ENCODE measurements at places on chromosomes 5 and 9. TPM values are rescaled to one million over a fixed set of nuclear protein-coding genes. Genes with fewer than 3 reads are reported as not detected.

- peaks cover 7% of the 10 kb centered on the region for H3K4me1 ChIP-seq
- no peak overlapping the region for H3K4me3 ChIP-seq
- no peak for DNase-seq
- H3K36me3 ChIP-seq: no peaks in the 10 kb centered on the region
These were observed 71.4 kb downstream of the TLR4 start for GRCh38 chr9:117775591-117775990.

DNA sequence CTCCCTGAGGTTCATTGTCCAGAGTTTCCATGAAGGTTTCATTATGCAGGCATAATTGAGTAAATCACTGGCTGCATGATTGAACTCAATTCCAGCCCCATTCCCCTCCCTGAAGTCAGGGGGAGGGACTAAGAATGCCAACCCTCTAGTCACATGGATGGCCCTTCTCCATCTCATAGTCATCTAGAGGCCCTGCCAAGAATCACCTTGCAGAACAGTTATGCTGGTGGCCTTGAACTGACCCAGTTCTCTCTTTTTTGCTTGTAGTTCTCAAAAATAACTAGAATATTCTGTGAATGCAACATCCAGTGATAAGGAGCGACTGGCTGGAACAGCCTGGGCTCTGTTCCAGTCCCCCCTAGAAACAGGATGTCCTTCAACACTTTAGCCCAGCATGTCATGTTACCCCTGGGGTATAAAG lies 31.7 kb downstream of the SLC35A4 start:
- H3K36me3 ChIP-seq: no peaks in the 10 kb centered on the region
- DNase-seq: no peak
- H3K27me3 ChIP-seq: peaks cover 9% of the 10 kb centered on the region
- no peak overlapping the region for H3K4me3 ChIP-seq

Gene CATSPER3
- total RNA-seq: 0.39 TPM

Gene CD180
- not detected for total RNA-seq

DNA sequence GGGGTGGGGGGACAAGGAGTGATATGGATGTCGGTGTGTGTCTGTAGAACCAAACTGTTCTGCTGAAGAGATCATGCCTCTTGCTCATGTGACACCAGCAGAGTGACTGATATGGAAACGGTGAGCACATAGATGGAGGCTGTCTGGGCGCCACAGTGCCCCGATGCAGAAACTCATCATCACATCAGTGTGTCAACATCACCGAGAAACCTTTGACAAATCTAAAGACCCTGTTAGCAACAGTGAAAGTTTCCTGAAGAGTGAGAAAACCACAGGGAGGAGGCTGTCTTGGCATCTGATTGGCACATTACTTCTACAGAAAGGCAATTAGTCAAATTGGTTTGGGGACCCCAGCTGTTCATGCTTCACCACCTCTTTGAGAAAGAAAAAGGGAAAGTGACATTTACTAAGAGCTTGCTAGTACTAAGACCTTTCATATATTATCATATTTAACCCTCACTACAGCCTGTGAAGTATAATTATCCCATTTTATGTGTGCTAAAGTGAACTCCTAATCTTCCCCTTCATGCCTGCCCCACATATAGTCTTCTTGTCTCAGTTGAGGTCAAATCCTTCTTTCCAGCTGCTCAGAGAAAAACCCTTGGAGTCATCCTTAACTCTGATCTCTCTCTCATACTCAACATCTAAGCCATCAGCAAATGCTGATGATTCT lies 25.6 kb downstream of the CSF2 start:
- H3K36me3 ChIP-seq: no peaks in the 10 kb centered on the region
- H3K4me3 ChIP-seq: no peak overlapping the region
- H3K27me3 ChIP-seq: no peaks in the 10 kb centered on the region
- H3K27ac ChIP-seq: no peak overlapping the region

Gene SPINK13
- total RNA-seq: not detected

GRCh38 chr5:1483856-1484729 lies 38.9 kb upstream of the SLC6A3 start:
- H3K4me3 ChIP-seq: no peak overlapping the region
- H3K27ac ChIP-seq: no peak overlapping the region
- H3K27me3 ChIP-seq: no peaks in the 10 kb centered on the region
- no peak for DNase-seq
- no peaks in the 10 kb centered on the region for H3K4me1 ChIP-seq

DNA sequence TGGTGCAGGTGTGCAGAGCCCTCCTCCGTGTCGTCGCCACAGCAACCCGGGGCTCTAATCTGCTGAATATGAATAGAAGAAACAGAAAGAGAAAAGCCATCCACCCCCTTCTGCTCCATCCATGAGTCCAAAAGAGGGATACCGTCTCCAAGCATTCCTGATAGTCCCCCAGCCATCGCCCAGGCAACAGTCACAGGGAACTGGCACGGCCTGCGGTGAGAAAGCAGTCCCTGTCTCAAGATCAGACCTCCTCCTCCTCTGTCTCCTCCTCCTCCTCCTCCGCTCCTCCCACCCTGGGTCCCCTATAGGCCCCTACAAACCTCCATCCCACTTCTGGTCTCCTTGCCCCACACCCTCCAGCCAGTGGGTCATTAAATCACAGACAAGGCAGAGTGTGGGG lies 308.1 kb upstream of the MPDZ start:
- peaks cover 2% of the 10 kb centered on the region for H3K36me3 ChIP-seq
- peaks cover 3% of the 10 kb centered on the region for H3K27me3 ChIP-seq
- no peak for DNase-seq
- no peak overlapping the region for H3K27ac ChIP-seq
- no peak overlapping the region for H3K4me3 ChIP-seq
- no peaks in the 10 kb centered on the region for H3K4me1 ChIP-seq

GRCh38 chr5:1761453-1761755 lies 38.2 kb downstream of the MRPL36 start:
- H3K4me1 ChIP-seq: peaks cover 2% of the 10 kb centered on the region
- peak; percentile 75 for DNase-seq
- no peak overlapping the region for H3K27ac ChIP-seq
- peaks cover 21% of the 10 kb centered on the region for H3K27me3 ChIP-seq
- H3K36me3 ChIP-seq: no peaks in the 10 kb centered on the region

- no peaks in the 10 kb centered on the region for H3K36me3 ChIP-seq
- DNase-seq: no peak
- H3K4me3 ChIP-seq: no peak overlapping the region
- H3K27me3 ChIP-seq: peaks cover 16% of the 10 kb centered on the region
- H3K27ac ChIP-seq: no peak overlapping the region
- no peaks in the 10 kb centered on the region for H3K4me1 ChIP-seq
These were observed 15.5 kb upstream of the SLC36A3 start for GRCh38 chr5:151318850-151319732.

- peaks cover 17% of the 10 kb centered on the region for H3K4me1 ChIP-seq
- no peaks in the 10 kb centered on the region for H3K36me3 ChIP-seq
- no peak for DNase-seq
- no peak overlapping the region for H3K4me3 ChIP-seq
These were observed 114.8 kb downstream of the MSX2 start for GRCh38 chr5:174839196-174839595.

- no peak for DNase-seq
- H3K4me1 ChIP-seq: peaks cover 62% of the 10 kb centered on the region
- H3K36me3 ChIP-seq: peaks cover 14% of the 10 kb centered on the region
- H3K27me3 ChIP-seq: no peaks in the 10 kb centered on the region
These were observed 4.6 kb downstream of the SURF4 start for GRCh38 chr9:133371261-133371711.

DNA sequence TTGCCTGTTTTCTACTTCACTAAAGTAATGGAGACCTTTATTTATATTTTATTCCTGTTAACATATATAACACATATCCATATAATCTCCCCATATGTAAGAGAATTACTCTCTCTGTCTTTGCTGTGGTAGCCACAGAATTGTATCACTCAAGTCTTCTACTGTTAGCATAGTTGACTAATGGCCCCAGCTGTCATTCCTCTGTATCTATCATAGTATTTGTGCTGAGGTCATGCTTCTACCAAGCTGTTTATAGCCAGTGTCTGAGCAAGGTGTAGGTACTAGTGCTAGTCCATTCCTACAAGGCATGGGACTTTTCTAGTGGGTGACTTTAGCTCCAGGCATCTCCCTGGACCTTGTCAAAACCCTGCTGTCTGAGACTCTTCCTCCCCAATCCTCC lies 244.1 kb downstream of the KIAA0825 start:
- DNase-seq: no peak
- H3K4me1 ChIP-seq: no peaks in the 10 kb centered on the region
- H3K4me3 ChIP-seq: no peak overlapping the region
- no peaks in the 10 kb centered on the region for H3K36me3 ChIP-seq

Gene CYSRT1
- 0.44 TPM for total RNA-seq

- no peaks in the 10 kb centered on the region for H3K36me3 ChIP-seq
- H3K4me1 ChIP-seq: peaks cover 42% of the 10 kb centered on the region
- no peak overlapping the region for H3K4me3 ChIP-seq
- DNase-seq: no peak
- no peaks in the 10 kb centered on the region for H3K27me3 ChIP-seq
These were observed 17.4 kb upstream of the KCNIP1 start for GRCh38 chr5:170486371-170486770.

DNA sequence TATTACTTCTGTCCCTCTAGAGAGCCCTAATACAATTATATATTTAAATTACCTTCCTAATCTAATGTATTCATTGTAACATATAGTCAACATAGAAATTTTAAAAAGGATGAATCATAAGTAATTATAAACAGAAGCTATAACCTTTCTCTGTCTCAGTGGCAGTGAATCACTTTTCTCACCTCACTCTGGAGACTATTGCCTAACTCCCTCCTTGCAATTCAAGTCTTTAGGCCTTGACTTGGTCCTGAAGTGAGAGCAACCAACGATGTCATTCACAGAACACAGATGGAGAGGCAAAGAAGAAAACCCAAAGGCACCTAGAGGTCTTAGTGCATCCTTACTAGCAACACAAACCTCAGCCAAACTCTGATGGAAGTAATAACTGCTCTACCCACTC lies 133.3 kb upstream of the DPYSL3 start:
- no peaks in the 10 kb centered on the region for H3K27me3 ChIP-seq
- peaks cover 10% of the 10 kb centered on the region for H3K36me3 ChIP-seq
- DNase-seq: no peak
- H3K4me3 ChIP-seq: no peak overlapping the region
- H3K4me1 ChIP-seq: no peaks in the 10 kb centered on the region

DNA sequence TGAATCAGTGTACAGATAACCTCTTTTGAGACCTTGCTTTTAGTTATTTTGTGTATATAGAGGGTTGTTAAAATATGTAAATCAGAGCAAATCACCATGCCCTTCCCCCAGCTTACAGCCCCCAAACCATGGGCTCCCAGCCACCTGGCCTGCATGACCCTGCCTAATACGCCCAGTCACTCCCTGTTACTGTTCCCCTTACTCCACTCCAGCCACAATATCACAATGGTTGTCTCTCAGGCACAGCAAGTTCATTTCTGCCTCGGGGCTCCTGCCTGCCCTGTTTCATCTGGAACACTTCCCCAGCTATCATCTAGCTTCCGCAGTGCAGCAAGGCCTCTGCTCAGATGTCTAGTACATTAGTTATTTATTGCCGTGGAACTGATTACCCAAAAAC lies 5.0 kb upstream of the CARD19 start:
- H3K4me1 ChIP-seq: peaks cover 15% of the 10 kb centered on the region
- H3K27ac ChIP-seq: no peak overlapping the region
- DNase-seq: peak; percentile 27
- H3K4me3 ChIP-seq: no peak overlapping the region

DNA sequence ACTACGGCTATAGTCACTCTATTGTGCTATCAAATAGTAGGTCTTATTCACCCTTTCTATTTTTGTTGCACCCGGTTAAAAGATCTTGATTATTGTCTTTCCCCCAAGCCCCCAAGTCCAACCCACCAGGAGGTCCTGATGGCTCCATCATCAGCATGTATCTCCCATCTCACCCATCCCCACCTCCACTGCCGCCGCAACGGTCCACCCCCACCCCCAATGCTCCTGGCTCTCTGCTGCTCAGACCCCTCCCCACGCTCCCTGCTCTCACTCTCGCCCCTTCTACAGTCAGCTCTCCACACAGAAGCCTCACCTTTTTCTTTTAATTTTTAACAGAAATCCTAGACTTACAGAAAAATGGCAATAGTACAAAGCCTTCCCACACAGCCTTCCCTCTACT lies 51.5 kb upstream of the SH3PXD2B start:
- no peak overlapping the region for H3K27ac ChIP-seq
- peaks cover 44% of the 10 kb centered on the region for H3K27me3 ChIP-seq
- H3K4me3 ChIP-seq: no peak overlapping the region
- H3K4me1 ChIP-seq: peaks cover 9% of the 10 kb centered on the region
- no peak for DNase-seq

Gene SOHLH1
- total RNA-seq: not detected

Gene SLC25A2
- total RNA-seq: 0.48 TPM

GRCh38 chr9:119453490-119453911 lies 84.3 kb upstream of the BRINP1 start:
- H3K4me1 ChIP-seq: no peaks in the 10 kb centered on the region
- H3K27me3 ChIP-seq: no peaks in the 10 kb centered on the region
- no peaks in the 10 kb centered on the region for H3K36me3 ChIP-seq
- no peak overlapping the region for H3K27ac ChIP-seq
- no peak for DNase-seq

DNA sequence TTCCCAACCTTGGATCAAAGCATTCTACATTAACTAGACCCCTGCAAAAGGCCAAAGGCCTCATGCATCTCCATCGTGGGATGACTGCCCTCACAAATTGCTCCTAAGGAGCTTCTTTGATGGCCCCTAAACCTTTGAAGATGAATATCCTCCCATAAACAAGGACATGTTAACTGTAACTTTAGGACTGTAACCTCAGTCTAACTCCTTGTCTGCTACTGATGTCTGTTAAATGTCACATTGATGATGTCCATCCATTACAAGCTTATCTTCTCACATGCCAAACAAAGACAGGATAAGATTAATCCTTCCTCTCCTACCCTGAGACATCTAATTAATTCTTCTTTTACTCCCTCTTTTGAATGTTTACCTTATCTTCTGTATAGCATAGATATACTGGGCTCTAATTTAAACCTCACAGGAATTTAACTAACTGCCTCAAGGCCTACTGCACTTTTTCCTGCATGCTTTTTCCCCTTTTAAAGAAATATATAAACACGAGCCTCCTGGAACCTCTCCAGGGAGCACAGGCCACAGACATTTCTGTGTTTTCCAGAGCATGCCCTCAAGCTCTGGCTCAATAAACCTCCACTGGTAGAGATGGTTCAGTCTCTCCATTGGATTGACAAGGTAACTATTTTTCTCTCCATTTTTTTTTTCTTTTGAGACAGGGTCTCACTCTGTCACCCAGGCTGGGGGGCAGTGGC lies 90.6 kb upstream of the SLC25A48 start:
- H3K4me1 ChIP-seq: peaks cover 28% of the 10 kb centered on the region
- peaks cover 2% of the 10 kb centered on the region for H3K36me3 ChIP-seq
- no peaks in the 10 kb centered on the region for H3K27me3 ChIP-seq
- H3K4me3 ChIP-seq: no peak overlapping the region
- peak overlapping the region; percentile 4 for H3K27ac ChIP-seq

- peaks cover 19% of the 10 kb centered on the region for H3K4me1 ChIP-seq
- H3K36me3 ChIP-seq: no peaks in the 10 kb centered on the region
- no peak overlapping the region for H3K4me3 ChIP-seq
These were observed 67.0 kb downstream of the ARHGAP26 start for GRCh38 chr5:142837081-142837725.
